ENCODE measurements at places on chromosomes 5 and 9. TPM values are rescaled to one million over a fixed set of nuclear protein-coding genes. Genes with fewer than 3 reads are reported as not detected.

Gene PPIC
- 44.6 TPM for total RNA-seq

Gene C5orf58
- total RNA-seq = not detected

Gene PCDH12
- not detected for total RNA-seq

Gene SPINK5
- total RNA-seq = 4.1 TPM

Gene ARL14EPL
- total RNA-seq = not detected
